ENCODE measurements at places on chromosomes 7 and 10.
A peak's percentile ranks its signal among the peaks of the same experiment; 100 is the strongest.

GRCh38 chr10:121628859-121629258 lies 30.6 kb upstream of the FGFR2 start:
- DNase-seq: no peak

- DNase-seq: no peak
Observed at GRCh38 chr7:46568420-46569132, 647.5 kb upstream of the IGFBP3 start.

DNA sequence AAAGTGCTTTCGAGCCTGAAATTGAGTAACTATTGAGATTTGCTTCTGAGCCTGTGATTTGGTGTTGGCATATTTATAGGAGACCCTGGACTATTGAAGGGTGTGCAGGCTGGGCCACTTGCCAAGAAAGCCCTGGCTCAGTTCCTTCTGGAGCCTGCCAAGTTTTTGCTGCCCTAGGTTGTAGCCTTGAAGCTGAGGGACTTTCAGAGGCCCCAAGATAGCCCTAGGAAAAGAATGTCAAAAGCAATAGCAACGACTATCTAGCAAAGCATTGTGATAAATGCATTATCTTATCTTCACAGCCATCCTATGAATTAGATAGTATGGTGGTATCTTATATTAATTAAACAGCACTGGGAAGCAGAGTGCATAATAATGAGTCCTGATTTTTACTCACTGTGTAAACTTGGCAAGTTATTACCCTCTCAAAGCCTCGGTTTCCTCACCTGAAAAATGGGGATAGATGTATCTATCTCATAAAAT lies 473.7 kb upstream of the PODXL start:
- no peak for DNase-seq

DNA sequence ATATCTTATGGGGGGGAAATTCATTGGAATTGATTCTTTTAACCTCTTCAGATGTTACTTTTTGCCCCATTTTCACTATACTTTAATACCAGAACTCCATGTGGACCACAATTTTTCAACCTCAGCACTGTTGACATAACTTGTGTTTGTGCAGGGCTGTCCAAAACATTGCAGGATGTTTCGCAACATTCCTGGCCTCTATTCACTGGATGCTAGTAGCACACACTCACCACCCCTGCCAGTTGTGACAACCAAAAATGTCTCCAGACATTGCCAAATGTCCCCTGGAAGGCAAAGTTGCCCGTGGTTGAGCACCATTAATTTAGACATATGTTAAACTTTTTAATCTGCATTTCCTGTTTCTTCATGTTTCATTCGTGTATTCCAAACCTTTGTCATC lies 234.7 kb downstream of the GFRA1 start:
- DNase-seq: no peak

DNA sequence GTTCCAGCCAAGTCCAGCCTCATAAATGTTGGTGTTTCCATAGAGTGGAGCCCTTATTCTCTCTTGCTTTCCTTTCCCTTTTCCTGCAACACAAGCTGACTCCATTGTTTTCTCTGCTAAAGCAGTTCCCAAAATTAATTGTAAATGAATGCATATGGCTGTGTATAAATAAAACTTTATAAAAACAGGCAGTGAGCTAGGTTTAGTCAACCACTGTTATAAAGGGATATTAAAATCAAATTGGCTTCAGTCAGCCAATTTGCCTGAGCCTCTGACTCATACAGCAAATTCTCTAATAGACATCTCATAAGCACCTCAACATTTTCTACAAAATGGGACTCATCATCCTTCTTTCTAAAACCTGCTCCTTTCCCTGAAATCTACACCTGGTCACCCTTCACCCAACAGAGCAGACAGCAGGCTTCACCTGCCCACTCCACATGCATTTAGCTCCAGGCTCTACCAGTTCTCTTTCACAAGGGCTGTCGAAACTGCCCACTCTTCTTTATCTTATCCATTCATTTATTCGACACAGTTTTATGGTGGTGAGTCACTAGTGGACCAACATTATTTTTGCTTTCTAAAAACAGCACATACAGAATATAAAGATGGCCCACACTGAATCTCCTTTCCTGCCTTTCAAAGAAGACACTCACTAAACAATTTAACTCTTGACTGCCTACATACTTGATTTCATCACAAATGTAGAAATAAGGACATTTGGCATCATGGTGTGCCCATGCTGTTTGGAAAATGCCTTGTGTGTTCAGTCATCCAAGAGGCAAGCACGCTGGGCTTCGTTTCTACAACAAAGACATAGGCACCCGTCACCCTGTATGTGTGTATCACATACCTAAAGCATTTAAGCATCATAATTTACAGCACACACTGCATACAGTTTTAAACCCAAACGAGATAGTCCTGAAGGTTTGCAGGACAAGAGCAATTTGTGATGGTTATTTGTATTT lies 74.6 kb upstream of the C7orf33 start:
- no peak for DNase-seq

DNA sequence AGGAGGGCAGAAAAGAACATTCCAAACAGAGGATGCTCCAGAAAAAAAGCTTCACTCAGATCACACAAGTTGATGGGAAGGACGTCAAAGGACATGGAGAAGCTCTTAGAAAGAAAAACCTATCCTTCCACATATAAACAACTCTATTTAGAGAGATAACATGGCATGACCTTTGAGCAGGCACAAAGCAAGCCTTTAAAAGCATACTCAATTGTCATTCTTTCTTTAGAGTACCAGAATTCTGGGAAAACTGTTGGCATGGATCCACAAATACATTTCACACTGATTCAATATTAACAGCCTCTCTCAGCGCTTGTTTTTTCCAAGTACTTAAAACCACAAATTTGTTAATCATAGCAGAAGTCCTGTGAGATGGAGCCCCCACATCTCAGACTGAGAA lies 7.3 kb upstream of the ABLIM1 start:
- no peak for DNase-seq

GRCh38 chr10:71015674-71016073 lies 127.3 kb upstream of the PCBD1 start:
- DNase-seq: no peak

DNA sequence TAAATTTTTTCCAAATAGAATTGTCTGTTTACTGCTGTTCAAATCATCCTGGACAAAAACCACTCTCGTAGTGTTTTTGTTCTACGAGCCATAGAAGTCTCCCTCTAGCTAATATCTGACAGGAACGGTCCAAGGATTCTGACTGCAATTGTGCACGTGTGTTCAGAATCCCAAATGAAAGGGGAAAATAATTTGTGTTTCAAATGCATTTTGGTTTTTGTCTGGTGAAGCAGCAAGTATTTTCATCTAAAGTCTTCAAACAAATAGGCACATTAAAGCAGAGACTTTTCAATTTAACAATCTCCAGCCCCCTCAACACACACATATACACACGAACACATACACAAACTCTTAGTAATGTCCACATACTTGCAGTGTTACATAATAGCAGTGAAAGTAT lies 475 bp downstream of the NEUROD6 start:
- DNase-seq: no peak

DNA sequence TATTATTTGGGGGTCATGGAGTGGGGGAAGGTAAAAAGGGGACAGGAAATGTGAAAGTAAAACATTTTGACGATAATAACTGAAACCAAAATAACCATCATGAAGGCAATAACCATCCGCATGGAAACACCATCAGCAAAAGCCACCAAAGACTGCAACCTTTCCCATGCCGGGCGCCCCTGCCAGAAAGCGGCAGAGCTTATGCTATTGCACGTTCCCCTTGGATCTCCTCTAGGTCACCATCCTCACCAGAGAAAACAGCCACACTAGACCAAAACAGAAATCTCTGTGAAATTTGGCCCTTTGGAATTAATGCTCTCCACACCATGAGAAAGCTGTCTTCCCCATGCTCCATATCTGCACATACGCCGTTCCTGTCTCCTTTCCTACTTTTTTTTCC lies 31.1 kb downstream of the DRGX start:
- DNase-seq: no peak

DNA sequence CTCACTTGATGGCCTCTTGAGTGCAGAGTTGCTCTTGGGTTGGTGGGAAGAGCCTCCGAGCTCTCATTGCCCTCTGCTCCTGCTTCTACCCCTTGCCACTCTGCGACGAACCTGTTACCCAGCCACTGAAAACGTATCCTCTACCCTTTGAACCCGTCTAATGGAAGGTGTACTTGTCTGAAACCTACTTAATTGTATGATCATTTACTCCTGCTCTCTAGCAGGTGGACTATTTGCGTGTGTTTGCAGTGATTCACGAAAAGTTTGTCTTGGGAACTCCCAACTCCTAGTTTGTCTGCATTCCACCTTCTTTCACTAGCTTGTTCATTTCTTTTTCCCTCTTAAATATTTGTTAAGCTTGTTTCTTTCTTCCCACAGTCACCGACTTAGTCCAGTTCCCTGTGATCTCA lies 503 bp downstream of the CROT start:
- DNase-seq: peak; percentile 2

DNA sequence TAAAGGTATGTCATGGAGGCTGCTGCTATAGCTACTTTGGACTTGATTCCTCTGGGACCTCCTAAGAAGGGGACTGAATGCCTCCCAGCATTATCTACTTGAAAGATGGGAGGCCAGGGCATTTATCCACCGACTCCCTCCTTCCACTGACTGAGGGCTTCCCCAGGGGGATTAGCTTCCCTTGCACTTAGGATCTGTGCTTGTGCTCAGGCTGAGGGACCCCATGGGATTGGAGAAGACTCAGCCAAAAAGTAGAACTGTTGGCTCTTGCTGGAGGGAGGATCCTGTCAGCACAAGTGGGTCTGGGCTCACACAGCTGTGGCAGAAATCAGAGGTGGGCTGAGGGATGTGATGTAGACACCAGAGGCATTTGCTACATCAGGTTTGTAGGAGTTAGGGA lies 81.5 kb upstream of the SYPL1 start:
- DNase-seq: no peak

GRCh38 chr10:80437227-80437626 lies 16.9 kb upstream of the TSPAN14 start:
- DNase-seq: no peak

DNA sequence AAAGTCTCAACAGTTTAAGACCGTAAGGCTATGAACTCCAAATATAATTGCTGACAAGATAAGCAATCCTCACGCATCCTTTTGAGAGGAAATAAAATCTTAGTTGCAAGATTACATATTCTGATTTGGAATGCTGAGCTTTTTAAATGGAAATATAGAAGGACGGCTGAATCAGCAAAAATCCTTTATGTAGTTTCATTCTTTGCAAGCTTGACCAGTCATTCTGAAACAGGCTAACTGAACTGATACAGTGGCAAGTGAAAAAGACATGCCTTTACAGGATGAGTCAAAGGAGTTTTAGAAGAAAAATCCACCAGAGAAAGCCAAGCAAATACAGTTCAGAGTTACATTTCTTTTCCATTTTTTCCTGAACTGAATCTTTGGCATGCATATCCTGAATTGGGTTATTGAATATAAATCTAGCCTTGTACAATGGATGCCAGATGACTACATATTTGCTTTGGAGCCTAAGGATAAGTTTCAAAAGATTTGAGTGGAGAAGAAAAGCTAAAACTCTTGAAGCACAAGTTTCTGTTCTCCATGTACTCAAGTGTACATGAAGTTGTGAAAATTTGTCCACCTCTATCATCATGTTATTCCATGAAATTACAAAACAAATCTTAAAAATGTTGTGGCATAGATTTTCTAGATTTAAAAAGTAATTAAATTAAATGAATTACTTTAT lies 4.4 kb downstream of the VIM start:
- no peak for DNase-seq

DNA sequence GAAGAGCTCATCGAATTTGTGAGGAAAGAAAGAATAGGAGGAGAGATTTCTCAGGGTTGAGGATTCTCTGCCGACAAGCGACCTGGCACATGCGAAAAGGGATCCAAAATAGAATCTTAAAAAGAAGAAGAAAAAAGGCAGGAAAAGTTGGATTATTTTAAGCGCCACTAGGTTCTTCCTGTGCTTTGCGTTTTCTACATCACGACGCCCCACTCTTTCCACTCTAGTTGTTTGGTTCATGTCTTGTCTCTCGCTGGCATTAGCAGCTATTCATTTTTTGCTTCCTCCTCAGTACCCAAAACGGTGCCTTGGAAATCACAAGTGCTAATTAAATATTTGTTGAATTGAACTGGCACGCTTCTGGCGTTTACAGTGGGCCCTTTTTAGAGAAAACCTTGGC lies 674 bp upstream of the FRA10AC1 start:
- no peak for DNase-seq

- no peak for DNase-seq
Observed at GRCh38 chr10:112666094-112666493, 219.1 kb downstream of the VTI1A start.

DNA sequence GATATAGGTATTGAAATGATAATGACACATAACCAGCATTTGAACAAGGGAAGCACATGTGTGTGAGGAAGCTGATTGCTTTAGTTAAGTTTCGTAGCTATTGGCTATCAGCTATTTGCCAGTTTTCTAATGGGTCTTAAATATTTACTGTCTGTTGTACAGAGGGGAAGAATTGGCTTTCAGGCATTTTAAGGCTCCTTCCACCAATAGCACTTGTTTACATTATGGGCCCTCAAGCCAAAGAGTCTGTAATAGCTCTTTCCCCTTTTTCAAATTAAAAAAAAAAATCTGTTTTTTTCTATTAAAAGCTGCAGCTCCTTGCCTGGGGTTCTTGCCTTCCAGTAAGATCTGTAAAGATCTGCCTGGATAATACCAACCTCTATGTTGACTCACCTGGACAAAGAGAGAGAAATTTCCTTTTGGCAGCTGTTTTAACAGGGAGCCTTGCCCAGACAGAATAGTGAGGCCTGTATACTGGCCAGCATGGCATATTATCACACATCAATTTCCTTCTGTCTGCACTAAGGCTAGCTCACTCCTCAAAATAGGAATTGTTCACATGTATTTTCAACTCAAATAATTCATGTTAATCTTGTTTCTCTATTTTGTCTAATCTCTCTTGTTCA lies 104.7 kb upstream of the LRGUK start:
- DNase-seq: no peak

GRCh38 chr7:23471106-23471859 lies 992 bp upstream of the IGF2BP3 start:
- peak; percentile 56 for DNase-seq

DNA sequence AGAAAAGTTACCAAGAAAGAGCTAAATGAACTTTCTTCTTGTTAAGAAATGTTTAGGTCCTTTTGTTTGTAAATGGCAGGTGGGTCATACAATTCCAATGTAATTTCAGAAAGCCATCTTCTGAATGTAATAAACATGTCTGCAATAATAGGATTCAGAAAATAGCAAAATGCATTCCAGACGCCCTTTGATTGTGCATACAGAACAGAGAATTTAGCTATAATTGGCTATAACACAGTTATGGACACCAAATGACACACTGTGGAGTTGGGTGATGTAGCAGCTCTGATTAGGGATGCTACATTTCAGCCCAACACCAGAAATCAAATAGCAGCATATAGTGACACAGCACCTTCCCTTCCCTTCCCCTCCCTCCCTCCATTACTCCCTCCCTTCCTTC lies 240.8 kb downstream of the SNX10 start:
- DNase-seq: no peak

GRCh38 chr7:4808026-4808425 lies 32.6 kb downstream of the AP5Z1 start:
- DNase-seq: no peak

- no peak for DNase-seq
Observed at GRCh38 chr7:54955296-54955695, 63.5 kb upstream of the EGFR start.

Data from GM12892 (cell line).